Immature natural killer cell (primary cell): ENCODE measurements at places on chromosomes 3 and 15. TPM values are rescaled to one million over a fixed set of nuclear protein-coding genes. Genes with fewer than 3 reads are reported as not detected.

DNA sequence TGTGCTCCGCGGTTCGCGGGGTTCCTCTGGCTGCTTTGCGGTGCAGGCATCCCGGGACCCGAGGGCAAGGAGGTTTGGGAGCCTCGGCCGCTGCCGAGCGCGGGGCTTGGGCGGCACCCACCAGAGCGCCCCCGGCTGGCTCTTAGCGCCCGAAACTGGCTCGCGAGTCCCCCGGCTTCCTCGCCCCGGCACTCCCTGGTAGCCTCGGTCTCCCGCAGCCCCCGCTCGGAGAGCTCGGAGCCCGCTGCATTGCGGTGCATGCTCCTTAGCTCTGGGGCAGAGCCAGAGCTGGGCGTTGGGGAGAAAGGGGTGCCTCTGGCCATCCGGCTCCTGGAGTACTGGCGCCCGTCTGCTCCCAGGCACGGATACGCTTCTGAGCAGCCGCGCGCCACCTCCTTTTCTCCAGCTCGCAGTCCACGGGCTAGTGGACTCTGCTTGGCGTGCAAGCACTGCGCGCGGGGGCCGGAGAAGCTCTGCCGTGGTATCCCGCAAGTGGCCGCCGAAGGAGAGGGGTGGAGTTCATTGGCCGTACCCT, 753 bp downstream of the EPHB1 start:
- DNase-seq = no peak
- H3K4me1 ChIP-seq = peaks cover 8% of the 10 kb centered on the region
- H3K4me3 ChIP-seq = no peak overlapping the region
- H3K27me3 ChIP-seq = peaks cover 19% of the 10 kb centered on the region
- H3K36me3 ChIP-seq = no peaks in the 10 kb centered on the region

GRCh38 chr3:14379843-14380242, 22.6 kb upstream of the SLC6A6 start:
- no peak overlapping the region for H3K27ac ChIP-seq
- no peaks in the 10 kb centered on the region for H3K36me3 ChIP-seq
- DNase-seq = no peak
- no peak overlapping the region for H3K4me3 ChIP-seq
- H3K4me1 ChIP-seq = peaks cover 38% of the 10 kb centered on the region

DNA sequence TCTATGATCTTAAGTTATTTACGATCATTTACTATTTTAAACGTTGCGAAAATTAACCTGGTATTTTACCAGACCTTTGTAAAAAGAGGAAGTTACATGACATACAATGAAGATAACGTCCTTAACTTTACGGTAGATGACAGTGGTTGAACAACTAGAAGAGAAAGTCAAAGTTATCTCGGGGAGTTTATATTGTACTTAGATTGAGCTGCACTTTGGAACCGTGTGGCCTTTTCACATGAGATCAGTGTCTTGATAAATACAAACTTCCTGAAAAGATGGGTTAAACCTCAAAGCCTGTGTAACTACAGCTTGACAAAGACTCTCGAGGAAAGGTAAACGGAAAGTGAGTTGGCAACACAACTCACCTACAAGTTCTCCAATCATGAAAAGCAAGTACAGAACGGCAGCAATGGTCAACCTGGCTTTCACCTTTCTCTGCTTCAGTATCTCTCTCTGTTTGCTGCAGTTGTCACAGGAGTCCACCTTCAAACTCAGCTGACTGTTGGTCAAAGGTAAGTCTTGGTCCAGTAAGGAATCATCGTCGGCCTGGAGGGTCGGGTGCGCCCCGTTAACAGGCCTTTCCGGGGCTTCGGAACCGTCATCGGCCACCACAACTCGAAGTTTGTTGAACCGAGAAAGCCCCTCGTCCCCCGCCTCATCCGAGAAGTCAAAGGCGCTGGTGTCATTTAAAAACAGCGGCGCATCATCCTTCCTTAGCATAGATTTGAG, 793 bp downstream of the SLC30A4 start:
- H3K4me3 ChIP-seq = peak overlapping the region; percentile 97
- DNase-seq = no peak
- peaks cover 27% of the 10 kb centered on the region for H3K4me1 ChIP-seq
- H3K27me3 ChIP-seq = peaks cover 9% of the 10 kb centered on the region
- peaks cover 14% of the 10 kb centered on the region for H3K36me3 ChIP-seq
- H3K27ac ChIP-seq = peak overlapping the region; percentile 88

DNA sequence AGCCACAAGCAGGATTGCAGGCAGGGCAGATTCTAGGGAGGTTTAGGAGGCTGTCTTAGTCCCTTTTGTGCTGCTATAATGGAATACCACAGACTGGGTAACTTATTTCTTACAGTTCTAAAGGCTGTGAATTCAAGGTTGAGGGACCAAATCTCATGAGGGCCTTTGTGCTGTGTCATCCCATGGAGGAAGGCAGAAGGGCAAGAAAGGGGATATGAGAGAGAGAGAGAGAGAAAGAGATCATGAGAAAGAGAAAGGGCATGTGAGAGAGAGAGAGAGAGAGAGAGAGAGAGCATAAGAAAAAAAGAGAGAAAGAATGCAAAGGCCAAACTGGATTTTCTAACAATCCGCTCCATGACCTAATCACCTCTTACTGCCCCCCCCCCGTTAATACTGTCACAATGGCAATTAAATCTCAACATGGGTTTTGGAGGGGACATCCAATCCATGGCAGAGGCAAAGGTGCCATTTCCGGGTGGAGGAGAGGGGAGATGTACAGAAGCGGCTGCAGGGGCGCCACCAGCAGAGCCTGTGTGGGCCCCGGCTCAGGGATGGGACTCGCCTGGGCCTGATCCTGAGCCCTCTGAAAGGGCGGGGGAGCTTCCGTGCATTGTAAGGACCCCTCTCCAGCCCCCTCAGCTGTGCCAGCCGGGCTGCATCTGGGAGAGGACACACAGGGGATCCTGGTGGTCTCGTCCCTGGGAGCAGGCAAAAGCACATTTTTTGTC, 20.5 kb downstream of the MRPS11 start:
- H3K36me3 ChIP-seq = no peaks in the 10 kb centered on the region
- no peak overlapping the region for H3K27ac ChIP-seq
- H3K4me3 ChIP-seq = no peak overlapping the region
- peaks cover 4% of the 10 kb centered on the region for H3K27me3 ChIP-seq
- H3K4me1 ChIP-seq = no peaks in the 10 kb centered on the region

GJD2 gene
- not detected for polyA plus RNA-seq
